ENCODE measurements at places on chromosomes 4 and X.

GRCh38 chr4:2257361-2258081, 4.4 kb downstream of the MXD4 start:
- no peak for DNase-seq

DNA sequence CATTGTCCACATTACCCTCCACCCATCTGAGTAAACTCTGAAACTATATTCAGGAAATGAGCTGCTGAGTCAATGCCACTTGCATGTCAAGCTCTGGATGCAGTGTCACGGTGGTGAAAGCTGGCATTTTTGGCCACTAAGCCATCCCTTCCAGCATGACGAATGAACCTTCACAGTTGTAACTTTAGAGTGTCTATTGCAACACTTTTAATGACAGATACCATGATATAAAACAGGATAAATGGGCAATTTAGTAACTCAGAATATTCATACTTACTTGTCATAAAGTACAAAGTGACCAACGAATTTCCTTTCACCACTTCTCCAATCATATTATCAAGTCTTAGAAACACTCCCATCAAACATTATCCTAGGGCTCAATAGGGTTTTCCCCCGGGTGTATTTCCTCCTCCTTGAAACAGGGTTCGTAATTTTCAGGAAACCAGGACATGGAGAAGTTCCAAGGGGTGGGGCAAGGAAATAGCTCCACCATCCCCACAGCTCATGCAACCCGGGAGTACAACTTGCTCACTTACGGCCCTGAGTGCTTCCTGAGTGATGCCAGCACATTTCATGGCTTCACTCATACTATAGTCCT, 73.1 kb downstream of the MTHFD2L start:
- no peak for DNase-seq

DNA sequence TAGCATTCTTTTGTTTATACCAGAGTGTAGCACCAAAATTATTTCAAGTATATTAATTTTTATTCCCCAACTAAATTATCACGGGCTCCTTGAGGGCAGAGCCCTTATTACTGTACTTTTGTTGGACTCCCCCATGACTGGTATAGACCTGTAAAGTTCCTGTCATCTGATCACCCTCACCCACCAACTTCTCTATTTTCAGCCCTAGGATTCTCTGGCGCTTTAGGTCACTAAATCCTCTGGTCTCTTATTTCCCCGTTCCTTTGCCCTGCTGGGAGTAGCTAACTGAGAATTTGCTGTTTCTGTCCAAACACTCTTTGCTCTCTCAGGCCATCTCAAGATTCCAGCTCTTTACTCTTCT, 3.2 kb upstream of the XKRX start:
- DNase-seq = no peak

DNA sequence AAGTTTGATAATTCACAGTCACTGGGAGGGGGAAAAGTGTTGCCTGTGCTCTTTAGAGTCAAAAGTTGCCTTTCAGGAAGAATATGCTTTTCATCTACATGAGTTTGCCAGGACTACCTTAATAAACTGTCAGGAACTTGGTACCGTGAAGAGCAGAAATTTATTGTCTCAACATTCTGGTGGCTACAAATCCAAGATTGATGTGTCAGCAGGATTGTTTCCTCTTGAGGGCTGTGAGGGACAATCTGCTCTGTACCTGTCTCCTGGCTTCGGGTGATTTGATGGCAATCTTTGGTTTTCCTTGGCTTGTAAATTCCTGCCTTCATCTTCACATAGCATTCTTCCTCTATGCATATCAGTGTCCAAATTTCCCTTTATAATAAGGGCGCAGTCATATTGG, 277.2 kb downstream of the PDGFC start:
- no peak for DNase-seq

- no peak for DNase-seq
These were observed 46.1 kb downstream of the LAS1L start for GRCh38 chrX:65488495-65488894.

GRCh38 chrX:28706964-28707363, 119.7 kb downstream of the IL1RAPL1 start:
- DNase-seq = no peak

DNA sequence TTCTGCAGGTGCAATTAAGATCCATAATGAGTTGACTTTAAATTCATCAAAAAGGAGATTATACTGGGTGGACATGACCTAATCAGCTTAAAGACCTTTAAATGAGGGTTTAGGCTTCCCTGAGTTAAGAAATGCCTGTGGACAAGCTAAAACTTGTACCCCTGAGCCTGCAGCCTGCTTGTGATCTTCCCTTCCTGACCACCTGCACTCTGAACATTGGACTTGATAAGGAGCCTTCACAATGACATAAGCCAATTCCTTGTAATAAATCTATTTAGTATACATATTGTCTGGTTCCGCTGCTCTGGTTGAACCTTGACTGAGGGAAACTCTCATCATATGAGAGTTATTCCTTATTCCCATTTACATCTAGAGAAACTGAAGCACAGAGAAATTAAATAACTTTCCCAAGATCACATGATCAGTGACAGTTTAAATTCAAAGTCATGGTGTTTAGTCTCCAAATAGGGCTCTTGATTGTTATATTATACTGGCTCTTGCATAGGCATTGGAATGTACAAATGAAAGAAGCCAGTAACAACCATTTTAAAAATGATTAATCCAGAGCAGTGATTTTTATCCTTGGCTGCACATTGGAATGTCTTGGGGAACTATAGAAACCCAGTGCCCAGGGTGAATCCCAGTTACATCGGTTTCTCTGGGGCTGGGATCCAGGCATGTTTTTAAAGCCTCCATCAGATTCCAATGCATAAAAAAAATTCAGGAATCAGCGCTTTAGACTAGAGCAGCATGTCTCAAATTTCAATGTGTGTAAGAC, 136.1 kb downstream of the MSL3 start:
- no peak for DNase-seq

GRCh38 chrX:39905946-39906345, 191.8 kb downstream of the BCOR start:
- DNase-seq = no peak

GRCh38 chrX:66892004-66892403, 253.1 kb upstream of the EDA2R start:
- DNase-seq = no peak

DNA sequence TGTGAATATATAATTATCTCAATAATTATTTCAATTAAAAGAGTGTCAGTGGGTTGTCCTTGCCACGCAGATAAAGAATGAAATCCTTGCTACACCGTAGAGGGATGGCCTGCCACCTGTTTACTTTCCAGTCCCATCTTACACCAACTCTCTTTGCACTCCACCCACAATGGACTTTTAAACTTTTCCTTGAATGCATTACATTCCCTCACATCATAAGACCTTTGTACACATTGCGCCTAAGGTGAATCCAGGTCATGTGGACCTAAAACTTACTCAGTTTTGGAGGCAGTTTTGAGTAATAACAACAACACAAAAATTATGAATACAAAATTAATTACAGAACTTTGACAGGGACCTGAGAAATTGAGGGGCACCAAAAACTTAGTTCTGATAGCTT, 78.7 kb upstream of the PDE5A start:
- no peak for DNase-seq

DNA sequence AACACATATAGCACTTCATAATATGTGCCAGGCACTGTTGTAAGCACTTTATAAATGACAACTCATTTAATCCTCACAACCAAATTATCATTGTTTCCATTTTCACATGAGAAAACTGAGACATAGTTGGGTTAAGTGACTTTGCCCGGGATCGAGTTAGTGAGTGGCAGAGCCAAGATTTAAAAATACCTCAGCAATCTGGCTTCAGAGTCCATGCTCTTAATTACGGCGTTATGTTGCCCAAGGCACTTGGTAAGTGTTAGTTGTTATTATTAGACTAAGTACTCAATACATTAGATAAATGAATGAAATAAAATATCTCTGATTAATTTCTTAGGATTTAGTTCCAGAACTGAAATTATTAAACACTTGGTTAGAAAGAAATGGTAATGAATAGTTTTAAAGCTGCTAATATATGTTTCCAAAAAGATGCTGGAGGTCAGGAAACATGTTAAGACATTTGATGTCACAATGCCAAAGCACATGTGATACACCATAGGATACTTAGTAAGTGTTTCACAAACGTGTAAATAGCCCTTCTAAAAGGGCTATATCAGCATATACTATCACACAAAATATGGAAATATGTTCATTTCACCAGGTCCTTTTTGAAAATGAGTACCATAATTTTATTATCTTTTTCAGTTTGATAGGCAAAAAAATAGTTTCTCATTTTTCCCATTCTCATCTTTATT, 301.9 kb downstream of the GPAT3 start:
- no peak for DNase-seq

DNA sequence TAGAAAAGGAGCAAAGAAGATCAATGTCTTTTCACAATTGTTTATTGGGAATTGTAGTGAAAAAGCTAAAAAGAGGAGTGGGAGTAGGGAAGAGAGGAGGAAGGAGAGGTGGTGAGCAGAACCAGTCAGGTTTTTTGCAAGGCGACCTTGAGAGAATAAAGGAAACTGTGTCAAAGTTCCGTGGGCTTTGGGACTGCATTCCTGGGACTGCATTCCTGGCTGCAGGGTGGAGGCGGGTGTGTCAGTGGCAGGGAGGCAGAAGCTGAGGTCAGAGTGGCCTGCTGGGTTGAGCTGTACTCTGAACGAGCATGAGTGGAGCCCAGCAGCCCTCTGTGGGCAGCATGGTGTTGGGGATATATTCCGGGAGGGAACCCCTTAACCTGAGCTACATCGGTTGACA, 66.8 kb upstream of the UCP1 start:
- DNase-seq = no peak

GRCh38 chr4:150952167-150952845, 62.8 kb downstream of the LRBA start:
- DNase-seq = no peak

DNA sequence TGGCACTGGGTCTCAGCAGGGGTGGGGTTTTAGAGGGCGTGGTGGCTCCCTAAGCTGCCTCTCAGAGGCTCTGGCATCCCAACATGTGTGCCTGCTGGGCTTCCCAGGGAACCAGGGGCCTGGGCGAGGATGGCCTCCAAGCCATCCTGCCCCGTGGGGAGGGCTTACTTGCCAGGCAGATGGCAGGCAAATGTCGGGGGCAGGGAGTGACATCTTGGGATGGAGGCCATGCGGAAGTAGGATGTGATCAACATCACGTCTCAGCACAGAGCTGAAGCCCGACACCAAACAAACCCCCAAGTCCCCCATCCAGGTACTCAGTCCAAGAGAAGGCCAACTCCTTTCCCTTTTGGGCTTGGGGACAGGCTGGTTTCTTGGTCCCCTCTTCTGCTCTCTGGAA, 4.7 kb downstream of the L1CAM start:
- no peak for DNase-seq

DNA sequence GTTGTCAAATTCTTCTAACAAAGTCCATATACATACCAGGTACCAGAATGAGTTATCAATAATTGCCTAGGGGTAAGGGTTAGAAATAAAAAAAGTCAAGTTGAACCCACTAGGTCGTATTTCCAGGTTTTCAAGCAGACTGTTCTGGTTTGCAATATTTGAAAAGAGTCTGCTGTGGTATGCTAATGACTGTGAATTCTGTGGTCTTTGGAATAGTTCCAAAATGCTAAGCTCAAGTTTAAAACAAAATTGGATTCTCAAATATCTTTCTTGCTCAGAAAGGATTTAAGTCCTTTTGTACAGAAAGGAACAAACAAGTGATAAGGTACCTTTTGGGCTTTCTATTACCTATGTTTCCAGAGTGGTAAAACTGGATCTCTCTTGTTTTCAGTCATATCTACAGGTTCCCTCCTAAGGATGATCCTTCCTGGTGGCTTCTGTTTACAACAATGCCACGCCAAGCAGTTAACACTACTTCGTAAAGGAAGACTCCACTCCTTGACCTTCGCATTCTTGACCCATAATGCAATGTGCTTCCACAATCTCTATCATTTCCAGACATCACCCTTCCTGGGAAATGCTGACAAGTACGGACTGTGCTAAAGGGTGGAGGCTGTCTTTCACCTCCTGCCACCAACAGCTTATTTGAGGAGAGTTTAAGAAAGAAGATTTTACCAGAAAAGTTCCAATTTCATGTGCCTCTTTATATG, 531.7 kb upstream of the FTHL17 start:
- DNase-seq = no peak

DNA sequence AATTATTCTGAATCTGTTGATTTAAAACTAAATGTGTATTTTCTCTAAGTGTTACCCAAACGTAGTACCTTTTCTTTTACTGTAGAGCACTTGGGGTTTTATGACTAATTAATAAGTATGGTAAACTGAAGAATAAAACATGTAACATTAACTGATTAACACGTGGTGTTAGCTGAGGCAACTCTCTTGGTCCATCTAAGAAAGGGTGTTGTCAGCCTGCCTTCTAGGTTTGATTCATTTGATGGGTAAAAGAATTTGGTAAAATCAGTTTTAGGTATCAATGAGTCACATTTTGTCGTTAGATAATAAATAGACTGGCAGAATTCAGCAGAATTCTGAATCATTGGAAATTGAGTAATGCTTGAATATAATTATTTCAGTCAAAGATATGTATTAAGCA, 99.7 kb downstream of the AFF1 start:
- no peak for DNase-seq

GRCh38 chr4:61200187-61200915, at the start of gene ADGRL3:
ADGRL3 (plus strand) TSS chr4:61200326.
- peak; percentile 32 for DNase-seq

DNA sequence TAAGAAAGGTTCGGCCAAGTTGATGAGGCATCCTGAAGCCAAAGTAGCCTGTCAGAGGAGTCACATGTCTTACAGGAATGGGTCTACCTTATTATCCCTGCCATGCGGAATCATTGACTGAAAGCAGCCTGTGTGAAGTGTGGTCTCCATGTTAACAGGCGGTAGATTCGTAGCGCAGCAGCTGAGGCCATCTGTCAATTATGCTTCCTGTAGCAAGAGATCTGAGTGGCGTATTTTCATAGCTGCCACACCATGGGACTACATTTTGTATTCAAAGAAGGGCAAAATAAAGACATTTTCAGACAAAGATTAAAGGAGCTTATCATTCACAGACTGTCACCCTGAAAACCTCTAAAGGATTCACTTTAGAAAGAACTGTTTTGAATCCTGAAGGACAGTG, 11.2 kb upstream of the MED14 start:
- DNase-seq = no peak

- no peak for DNase-seq
These were observed 3.3 kb upstream of the TAPT1 start for GRCh38 chr4:16229604-16230003.

DNA sequence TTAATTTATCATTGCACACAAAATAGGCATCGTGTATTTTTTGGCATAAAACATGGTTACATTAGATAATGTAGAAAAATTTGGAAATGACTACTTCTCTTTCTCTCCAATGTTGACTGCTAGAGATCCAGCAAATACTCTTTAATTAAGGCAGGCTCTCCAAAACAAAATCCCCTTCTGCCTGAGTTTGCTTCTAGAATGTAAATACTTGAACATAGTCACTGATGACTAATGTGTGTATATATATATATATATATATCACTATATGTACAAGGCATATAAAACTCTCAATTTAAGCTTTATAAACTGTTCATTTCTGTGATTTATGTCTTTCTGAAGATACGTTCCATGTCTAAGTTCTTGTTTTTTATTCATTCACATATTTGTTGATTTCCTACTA, 67.2 kb upstream of the CAMK2D start:
- DNase-seq = no peak

GRCh38 chr4:187059021-187059420, 335.4 kb upstream of the FAT1 start:
- no peak for DNase-seq

All from anterior cingulate cortex (tissue), 58 donors.